ENCODE measurements at places on chromosomes 7 and 10.
A peak's percentile ranks its signal among the peaks of the same experiment; 100 is the strongest.

DNA sequence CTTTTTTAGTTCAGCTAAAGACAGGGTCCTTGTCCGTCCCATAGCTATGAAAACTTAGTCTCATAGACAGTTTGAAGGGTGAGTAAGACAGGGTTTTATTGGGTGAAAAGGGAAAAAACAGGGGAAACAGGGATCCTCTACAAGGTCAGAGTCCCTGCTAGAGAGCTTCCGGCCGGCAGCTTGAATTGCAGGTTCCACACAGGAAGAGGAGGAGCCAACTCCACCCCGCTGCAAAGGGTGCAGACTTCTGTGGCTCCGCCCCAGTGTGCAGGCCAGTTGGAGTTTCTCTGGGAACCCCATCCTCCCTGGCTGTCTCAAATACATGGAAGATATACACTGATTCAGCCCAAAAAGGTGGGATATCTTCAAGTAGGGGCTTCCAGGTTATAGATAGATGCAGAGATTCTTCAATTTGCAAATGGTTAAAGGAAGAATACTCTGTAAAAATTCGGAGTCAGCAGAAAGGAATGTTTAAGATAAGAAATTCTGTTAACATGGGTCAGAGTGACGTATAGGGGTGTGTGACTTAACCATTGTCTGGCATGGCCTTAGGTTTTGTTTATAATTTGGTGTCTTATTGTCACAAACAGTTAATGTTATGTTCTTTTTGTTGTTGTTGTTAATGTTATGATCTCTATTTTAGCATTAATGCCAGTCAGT lies 34.6 kb upstream of the HECW1 start:
- no peak for DNase-seq

- DNase-seq = peak; percentile 59
Measured at GRCh38 chr10:91908337-91909116, 759 bp downstream of the FGFBP3 start.

GRCh38 chr10:23384364-23384763 lies 39.8 kb upstream of the C10orf67 start:
- no peak for DNase-seq

DNA sequence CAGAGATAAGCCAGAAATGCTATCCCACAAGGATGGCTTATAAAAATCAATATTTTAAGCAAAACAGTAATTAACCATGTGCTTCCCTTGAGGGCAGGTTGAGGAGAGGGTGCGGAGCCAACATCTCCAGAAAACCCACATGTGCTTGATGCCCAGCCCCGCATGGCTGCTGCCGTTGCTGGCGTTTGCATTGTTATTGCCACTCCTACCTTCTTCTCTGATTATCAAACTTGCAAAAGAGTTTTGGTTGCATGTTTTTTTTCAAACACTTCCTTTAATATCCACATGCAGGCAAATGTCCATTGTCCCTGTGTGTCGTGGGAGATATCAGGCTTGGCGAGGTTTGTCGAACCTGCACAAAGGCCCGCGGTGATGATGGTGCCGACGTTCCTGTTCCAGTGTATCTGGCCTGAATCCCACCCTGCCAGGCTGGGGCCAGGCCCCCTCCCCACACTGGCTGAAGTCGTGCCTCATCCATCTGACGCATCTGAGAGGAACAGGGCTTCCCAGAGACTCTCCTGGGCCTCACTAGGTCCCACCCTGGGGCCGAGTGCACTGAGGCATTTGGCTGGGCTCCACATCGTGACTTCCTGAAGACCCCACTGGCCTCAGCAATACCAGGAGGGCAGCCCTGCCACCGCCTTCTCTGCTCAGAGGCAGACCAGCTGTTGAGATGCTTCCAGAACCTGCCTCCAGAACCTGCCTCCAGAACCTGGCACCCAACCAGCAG lies 40.9 kb downstream of the TCERG1L start:
- DNase-seq = no peak

DNA sequence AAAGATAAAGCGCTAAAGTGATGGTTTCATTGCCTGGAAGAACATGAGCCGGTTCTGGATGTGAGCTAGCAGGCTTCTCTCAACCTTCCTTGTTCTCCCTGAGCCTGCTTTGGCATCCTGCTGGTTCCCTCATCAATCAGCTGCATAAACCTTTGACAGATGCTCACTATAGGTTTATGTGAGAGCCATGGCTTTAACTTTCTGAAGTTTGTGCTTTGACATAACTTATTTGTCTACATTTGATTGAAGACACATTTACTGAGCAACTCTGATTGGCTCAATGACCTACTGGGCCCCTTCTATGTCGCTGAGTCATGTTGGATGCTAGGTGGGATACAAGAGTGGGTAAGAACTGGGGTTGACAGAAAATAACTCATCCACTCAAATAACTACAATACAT lies 192.0 kb downstream of the ADAM12 start:
- no peak for DNase-seq

GRCh38 chr7:123792547-123792946 lies 43.7 kb upstream of the WASL start:
- no peak for DNase-seq

DNA sequence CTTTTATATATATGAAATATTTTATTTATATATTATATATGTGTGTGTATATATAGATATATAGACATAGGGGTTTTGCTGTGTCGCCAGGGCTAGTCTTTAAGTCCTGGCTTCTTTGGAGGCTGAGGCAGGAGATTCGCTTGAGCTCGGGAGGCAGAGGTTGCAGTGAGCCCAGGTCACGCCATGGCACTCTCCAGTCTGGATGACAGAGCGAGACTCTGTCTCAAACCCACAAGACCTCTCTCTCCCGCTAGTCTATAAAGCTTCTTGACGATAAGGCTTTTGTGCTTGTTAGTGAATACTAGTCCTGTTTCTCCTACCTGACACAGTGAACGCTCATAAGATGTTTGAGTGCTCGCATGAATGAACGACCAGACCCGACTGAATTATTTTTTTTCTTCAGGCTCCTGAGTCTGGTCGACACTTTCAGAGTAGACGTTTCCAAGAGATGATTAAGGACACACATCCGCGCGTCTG lies 577 bp upstream of the DDX21 start:
- no peak for DNase-seq

- no peak for DNase-seq
Measured at GRCh38 chr7:25725451-25725850, 426.5 kb upstream of the NFE2L3 start.

DNA sequence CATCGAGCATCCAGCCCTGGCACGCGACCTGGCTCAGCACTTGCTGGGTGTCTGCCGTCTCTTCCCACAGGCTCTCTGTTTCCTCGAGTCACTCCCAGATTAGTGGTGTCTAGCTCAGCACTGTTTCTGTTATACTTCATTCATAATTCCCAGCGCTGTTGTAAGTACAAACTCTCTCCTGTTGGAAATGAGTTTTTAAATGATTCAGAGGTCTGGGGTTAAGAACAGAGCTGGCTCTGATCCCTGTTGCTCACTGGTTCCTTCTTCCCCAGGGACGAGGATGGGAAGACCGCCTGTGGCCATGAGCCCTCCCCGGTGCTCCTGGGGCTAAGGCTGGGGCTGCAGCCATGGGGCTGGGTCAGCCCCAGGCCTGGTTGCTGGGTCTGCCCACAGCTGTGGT lies 17.3 kb upstream of the C10orf95 start:
- DNase-seq = peak; percentile 93

DNA sequence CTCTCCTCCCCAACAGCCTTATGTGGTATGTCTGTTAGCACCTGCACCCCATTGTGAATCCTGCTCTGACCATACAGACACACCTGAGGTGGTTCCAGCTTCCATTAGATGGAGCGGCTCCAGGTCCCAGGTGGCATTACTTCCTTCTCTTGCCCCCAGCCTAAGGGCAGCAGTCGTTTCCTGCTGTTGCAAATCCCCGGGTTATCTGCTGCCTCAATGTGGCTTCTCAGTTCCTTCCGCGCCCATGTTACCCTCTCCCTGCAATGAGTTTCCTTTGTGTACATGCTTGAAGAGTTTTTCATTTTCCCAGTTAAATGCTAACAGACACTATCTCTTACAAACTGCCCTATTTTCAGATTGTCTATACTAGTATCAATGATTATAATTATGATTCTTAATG lies 62.8 kb upstream of the PRKCQ start:
- no peak for DNase-seq

DNA sequence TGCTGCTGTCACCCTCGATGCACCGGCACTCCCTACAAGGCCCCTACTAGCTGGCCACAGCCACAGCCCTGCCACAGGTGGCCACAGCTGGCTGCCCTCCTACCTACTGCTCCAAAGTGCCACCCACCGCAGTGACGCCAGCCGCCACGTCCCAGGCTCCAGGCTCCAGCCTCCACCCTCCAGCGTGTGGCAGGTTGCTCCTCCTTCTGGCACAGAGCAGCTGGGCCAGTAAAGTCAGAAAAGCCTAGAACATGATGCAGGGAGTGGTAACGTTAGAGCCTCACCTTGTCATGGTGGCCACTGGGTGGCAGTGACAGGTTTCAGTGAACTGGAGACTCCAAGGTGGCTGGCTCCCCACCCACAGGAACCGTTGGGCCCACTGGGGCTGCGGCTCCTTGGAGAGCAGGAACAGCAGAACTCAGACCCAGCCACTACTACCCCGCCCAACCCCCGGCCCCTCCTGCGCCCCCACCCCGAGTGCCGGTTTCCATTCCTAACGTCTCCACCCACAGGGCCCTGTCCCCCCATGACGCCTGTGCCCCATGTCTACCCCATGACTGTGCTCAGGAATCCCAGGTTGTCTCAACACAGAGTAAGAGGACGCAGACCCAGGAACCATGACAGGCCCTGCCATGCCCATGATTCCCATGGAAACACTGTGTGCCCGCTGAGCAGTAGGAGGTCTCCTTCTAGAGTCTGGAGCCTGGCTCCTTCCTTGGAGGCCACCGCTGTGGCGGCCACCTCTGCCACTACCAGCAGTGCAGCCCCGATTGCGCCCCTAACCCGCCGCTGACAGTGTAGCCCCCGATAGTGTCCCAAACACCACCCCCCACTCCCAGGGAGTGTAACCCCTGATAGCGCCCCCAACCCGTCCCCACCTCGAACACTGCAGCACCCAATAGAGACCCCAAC lies 52.3 kb upstream of the ZNF33B start:
- DNase-seq = no peak

GRCh38 chr10:23293973-23294590 lies 50.5 kb downstream of the C10orf67 start:
- DNase-seq = peak; percentile 6

DNA sequence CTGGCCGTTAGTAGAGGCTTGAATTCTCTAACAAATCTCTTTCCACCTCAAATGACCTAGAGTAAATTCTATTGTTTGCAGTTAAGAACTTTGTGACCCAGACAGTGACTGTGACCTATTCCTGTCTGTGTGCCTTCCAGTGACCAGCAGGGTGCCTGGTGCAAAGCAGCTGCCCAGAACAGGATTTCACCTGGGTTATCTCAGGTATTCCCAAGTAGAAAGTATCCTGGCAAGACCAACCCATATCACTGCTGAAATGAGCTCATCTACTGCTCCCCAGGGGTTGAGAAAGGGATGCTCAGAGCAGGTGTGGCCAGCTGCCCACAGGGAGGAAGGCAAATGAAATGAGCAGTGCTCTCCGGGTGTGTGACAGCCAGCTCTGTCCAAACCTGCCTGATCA lies 2.1 kb upstream of the MSMB start:
- no peak for DNase-seq

- no peak for DNase-seq
Measured at GRCh38 chr7:131094685-131095084, 233.0 kb upstream of the MKLN1 start.

- peak; percentile 57 for DNase-seq
Measured at GRCh38 chr10:24617771-24618396, 105.8 kb downstream of the ARHGAP21 start.

- DNase-seq = no peak
Measured at GRCh38 chr10:69344591-69345252, 66.4 kb downstream of the HK1 start.

DNA sequence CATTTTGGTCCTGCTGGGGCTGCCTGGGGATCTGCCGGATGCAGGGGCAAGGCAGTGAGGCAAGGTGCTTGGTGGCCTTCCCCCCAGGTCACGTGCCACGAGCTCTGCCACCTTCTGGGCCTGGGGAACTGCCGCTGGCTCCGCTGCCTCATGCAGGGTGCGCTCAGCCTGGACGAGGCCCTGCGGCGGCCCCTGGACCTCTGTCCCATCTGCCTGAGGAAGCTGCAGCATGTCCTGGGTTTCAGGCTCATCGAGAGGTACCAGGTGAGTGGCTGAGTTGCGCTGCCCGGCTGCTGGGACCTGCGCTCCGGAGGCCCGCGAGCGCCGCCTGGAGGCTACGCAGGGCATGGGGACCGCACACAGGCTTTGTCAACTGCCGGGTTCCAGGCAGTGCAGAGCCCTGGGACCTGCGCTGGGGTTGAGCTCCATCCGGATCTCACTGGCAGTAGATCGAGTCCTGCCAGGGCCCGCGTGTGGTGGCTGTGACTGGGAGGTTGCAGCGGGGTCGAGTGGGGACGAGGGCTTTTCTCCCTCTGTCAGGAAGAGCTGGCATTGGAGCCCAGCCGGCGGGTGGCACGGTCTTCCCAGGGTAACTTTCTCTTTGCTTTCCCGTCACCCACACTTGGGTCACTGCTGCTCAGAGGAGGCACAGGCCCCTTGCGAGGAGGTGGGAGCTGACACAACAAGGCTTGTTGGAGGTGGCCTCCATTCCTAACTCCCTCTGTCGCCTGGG lies 21.7 kb downstream of the AMZ1 start:
- peak; percentile 42 for DNase-seq

DNA sequence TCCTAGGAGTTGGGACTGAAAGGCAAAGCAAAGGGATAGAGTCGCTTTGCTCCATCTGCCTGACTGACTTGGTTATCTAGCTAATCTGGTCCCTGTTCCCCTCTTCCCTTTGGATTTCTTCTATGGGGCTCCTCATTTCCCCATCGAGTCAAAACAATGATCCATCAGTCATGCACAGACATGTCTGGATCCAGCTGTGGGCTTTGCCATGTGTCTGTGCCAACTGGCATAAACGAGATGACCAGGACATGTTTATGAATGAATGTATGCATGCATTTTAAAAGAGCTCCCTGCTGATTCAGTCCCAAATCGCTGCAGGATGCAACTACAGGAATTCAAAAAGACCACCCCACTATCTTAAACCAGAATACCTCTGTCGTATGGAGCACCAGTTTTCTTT lies 122.0 kb downstream of the ARL4A start:
- DNase-seq = no peak

DNA sequence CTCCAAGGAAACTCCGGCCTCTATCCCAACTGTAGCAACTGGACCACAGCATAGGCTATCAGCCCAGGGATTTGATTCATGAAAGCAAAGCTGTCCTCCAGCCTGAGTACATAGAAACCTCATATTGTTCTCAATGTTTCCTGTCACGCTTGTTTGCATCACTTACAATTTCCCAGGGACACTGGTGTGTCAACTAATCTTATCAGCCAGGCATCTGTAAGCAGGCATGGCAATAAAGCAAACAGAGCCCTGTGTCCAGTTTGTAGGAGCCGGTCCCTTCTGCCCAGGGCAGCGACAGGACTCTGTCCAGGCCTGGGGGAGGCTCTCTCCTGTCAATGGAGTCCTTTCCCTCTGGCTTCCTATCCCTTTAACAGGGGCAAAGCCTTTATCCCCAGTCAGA lies 23.0 kb upstream of the CDHR3 start:
- no peak for DNase-seq

DNA sequence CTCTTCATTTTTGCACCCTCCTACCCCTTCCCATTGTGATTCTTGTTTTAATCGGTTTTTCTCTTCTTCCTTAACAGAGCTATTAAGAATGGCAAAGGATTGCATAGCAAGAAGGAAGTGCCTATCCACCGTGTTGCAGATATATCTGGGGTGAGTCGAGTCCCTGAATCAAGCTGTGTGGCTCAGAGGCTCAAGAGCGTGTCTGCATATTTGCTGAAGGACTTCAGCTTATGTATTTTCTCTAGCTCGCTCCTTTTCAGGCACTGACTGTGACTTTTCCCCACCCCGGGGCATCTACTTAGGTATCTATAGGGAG lies 126.6 kb downstream of the LRRC4 start:
- DNase-seq = no peak

GRCh38 chr7:155979994-155980393 lies 167.7 kb upstream of the SHH start:
- DNase-seq = no peak

Data from fibroblast of mammary gland (primary cell).